ENCODE measurements at places on chromosomes 7 and 10.

- DNase-seq = no peak
Observed at GRCh38 chr7:7944619-7945282, 23.8 kb upstream of the GLCCI1 start.

DNA sequence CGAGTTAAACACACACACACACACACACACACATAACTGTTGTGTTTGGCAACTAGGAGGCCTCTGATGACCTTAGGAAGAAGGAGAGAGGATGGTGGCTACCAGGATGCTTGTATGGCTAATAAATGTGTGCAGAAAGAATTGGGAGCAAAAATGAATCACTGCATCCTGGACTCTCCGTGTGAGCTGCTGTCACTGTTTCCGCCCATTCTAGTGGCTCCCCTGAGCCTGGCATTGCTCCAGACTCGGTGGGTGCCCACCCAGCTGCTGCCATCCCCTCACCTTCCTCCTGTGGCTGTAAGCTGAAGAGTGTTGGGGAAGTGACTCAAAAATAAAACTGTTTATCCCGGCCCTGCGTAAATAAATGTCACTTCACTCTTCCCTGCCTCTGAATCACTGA lies 149.5 kb upstream of the MINDY3 start:
- no peak for DNase-seq

DNA sequence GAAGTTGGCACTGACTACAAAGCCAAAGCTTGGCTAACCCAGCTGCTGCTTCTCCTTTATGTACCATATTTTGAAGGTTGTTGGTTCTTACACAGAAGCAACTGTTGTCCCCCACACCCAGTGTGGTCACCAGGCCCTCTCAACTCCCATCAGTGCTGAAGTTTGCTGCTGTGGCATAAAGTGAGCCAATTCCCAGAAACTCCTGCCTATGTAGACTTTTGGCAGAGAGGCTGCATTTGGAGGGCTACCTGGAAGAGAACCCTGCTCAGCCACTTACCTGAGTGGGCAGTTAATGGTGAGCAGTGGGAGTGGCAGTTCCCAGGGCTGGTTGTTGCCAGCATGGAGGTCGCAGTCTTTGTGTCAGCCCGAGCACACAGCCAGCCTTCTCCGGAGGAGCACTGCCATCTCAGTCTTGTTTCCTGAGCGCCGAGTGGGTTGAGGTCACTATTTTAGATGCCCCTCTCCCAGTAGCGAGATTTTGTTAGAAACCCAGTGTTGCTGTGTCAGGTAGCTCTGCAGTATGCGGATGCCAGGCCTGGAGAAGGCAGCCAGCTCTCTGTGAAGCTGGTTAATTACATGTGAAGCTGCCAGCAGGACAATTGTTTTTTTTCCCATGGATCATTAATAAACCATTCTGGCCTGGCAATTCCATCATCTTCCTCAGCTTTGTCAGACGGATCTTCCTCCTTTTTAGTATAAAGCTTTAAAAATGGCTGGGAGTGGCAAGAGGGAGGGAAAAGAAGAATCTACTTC lies 24.5 kb downstream of the LRRC4 start:
- DNase-seq = no peak

DNA sequence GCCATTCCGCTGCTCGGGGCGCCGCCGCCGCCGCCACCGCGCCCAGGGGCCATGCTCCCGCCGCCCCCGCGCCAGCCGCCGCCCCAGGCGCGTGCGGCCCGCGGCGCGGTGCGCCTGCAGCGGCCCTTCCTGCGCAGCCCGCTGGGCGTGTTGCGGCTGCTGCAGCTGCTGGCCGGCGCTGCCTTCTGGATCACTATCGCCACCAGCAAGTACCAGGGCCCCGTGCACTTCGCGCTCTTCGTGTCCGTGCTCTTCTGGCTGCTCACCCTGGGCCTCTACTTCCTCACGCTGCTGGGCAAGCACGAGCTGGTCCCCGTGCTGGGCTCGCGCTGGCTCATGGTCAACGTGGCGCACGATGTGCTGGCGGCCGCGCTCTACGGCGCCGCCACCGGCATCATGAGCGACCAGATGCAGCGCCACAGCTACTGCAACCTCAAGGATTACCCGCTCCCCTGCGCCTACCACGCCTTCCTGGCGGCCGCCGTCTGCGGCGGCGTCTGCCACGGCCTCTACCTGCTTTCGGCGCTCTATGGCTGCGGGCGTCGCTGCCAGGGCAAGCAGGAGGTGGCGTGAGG lies 383 bp downstream of the MARVELD1 start:
- DNase-seq = no peak

- no peak for DNase-seq
Observed at GRCh38 chr10:63901228-63901627, 380.0 kb downstream of the REEP3 start.

GRCh38 chr7:124390301-124390700 lies 357.4 kb upstream of the TMEM229A start:
- no peak for DNase-seq

DNA sequence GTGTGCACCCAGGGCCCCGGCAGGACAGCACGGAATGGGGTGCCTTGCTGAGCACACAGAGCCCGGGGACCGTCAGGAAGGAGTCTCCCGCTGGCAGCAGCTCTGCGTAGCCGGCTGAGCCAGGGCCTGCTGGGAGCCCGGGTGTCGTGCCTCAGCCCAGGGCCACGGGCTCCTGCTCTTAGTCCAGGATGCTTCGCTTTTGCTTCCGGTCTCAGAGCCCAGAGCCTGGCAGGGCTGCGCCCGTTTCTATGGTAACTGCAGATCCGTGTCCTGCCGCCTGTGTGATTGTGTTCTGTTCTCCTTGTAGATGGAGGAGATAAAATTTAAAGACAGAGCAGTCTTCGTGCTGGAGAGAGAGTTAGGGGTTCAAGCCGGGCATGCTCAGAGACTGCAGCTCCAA lies 53.7 kb upstream of the DPYSL4 start:
- no peak for DNase-seq

- DNase-seq = peak; percentile 46
Observed at GRCh38 chr7:141975806-141976523, 2.4 kb upstream of the TAS2R38 start.

DNA sequence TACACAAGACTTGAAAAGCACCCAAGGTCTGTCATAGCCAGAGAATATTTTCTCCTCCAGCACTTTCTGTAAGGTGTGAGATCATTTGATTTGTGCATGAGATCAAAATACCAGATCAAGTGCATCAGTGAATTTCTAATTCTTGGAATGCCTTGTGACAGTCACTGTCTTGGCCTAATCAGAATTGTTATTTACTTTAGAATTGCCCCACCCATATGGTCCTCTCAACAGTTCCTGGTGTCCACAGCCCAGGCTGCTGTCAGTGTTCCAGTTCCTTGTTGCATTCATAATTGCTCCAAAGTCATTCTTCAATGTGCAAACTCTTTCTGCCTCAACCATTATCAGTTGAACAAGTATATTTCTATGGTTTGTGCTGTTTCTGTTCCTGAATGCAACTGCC lies 770.2 kb downstream of the NRG3 start:
- no peak for DNase-seq

DNA sequence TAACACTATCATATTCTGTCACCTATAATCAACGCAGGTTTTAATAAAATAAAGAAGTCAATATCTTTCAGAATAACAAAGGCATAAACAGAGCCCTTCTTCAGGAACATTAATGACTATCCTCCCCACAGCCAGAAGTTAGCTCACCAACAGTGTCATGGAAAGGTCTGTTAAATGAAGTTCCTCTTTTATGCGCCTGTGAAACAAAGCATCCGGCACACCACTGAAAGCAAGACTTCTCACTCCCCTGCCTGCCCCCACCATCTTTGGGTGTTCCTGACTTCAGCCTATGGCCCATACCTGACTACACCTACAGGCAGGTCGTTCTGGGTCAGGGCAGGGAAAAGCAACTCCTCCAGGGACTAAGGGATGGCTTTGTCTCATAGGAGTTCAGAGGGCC lies 205.4 kb downstream of the FANK1 start:
- no peak for DNase-seq

- DNase-seq = no peak
Observed at GRCh38 chr7:108372618-108373017, 83.6 kb downstream of the NRCAM start.

- DNase-seq = no peak
Observed at GRCh38 chr7:150740053-150740452, 2.8 kb downstream of the GIMAP5 start.

DNA sequence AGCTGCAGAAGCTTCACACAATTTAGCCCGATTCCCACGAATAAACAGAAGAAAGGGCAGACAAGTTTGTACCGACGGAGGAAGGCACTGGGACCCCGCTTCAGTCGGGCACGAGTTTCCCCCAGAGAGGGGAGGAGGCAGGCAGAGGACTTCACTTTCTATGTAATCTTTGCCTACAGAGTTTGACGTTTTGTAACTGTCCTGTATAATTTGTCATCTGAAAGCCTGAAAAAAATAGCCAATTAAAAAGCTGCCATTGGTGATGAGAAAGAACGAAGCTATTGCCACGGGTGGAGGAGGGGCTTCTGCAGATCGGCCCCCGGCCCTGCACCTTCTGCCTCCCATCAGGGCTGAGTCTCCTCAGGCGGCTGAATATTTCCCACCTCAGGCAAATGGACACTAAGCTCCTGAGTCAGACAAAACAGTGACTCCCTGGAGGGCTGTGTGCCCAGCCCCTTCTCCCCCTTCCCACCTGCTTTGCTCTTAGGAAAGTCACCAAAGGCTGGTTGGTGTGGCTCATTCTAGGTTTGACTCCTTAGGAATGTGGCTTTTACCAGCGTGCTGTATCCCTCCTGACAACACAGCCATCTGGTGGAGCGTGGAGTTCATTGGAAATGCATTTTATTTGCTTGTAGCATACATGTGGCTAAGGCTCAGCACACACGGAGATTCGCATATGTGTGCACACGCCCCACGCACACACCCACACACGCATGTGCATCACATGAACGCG lies 117.4 kb downstream of the VIPR2 start:
- DNase-seq = no peak

DNA sequence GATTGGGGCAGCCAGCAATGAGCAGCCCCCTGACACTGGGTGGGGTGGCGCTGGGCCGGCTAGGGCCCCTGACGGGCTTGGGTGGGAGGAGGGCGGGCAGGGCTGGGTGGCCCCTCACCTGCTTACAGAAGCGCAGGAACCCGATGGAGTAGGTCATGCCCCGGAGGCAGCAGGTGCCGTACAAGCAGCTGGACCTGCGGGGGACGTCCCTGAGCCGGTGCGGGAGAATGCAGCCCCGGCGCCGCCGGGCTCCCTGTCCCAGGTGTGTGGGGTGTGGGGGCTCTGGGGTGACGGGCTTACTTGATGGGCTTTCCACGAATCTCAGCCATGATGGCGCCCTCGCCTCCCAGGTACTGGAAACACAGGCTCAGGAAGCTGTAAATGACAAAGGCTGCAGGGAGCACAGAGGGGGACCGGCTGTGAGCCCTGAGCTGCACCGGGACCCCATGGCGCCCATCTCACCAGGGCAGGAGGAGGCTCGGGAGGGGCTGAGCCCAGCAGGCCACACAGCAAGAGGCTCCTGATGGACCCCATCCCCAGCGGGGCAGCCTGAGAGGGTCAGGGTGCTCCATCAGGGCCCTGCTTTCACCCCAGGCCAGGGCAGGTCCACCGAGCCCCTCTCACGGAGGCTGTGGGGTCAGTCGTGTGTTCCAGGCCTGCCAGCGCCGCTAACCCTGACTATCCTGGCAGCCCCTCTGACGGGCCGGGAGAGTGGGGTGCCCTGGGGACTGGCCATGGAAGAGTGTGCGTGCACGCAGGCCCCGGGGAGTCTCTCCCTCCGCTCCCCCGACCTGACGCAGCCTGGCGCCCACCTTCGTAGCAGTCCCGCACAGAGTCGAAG lies 5.8 kb downstream of the TMEM184A start:
- no peak for DNase-seq

Measured in stimulated activated CD8-positive, alpha-beta memory T cell treated with anti-CD3 and anti-CD28 coated beads, Interleukin-12 subunit alpha, Interleukin-12 subunit beta, amount 100 ng/mL, for 4 hours (primary cell).